ENCODE measurements at places on chromosomes 2 and 18.

GRCh38 chr2:105660489-105660888 is 84.2 kb upstream of the NCK2 start:
- DNase-seq = no peak

- DNase-seq = no peak
Observed at GRCh38 chr2:241774419-241775222, 2.0 kb upstream of the GAL3ST2 start.

- no peak for DNase-seq
Observed at GRCh38 chr2:128545829-128546228, 227.2 kb upstream of the HS6ST1 start.

GRCh38 chr18:56445422-56445821 is 193.0 kb downstream of the TXNL1 start:
- DNase-seq = no peak

- DNase-seq = no peak
Observed at GRCh38 chr2:12333293-12333692, 383.4 kb upstream of the TRIB2 start.

Data from pulmonary artery endothelial cell (primary cell).